Ovary (tissue), 10 donors: ENCODE measurements at places on chromosomes 7 and 10. TPM values are rescaled to one million over a fixed set of nuclear protein-coding genes. Genes with fewer than 3 reads are reported as not detected.

Gene IL2RA
- not detected for total RNA-seq

- H3K27me3 ChIP-seq: no peaks in the 10 kb centered on the region
- H3K36me3 ChIP-seq: no peaks in the 10 kb centered on the region
- H3K4me3 ChIP-seq: no peak overlapping the region
- DNase-seq: no peak
- H3K4me1 ChIP-seq: no peaks in the 10 kb centered on the region
Observed at GRCh38 chr7:30683816-30684215, 1.6 kb upstream of the CRHR2 start.

GRCh38 chr7:32871624-32872371 is 19.8 kb downstream of the KBTBD2 start:
- peaks cover 3% of the 10 kb centered on the region for H3K4me1 ChIP-seq
- no peak overlapping the region for H3K4me3 ChIP-seq
- no peak overlapping the region for H3K27ac ChIP-seq
- H3K27me3 ChIP-seq: no peaks in the 10 kb centered on the region

DNA sequence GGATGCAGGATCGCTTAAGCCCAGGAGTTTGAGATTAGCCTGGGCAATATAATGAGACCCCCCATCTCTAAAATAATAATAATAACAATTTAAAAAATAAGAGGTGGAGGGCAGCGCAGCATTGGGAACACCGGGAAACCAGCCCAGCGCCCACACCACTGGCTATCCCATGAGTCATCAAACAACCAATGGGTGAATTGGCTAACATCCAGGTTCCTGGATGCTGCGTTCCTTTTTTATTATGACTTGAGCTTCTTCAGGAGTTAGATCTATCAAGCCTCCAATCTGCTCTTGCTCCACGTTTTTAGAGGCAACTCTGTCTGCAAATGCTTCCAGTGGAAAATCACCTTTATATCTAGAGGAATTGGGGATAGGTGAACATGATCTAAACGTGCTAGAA is 10.0 kb upstream of the LRRC4 start:
- no peaks in the 10 kb centered on the region for H3K4me1 ChIP-seq
- no peak overlapping the region for H3K27ac ChIP-seq
- H3K36me3 ChIP-seq: no peaks in the 10 kb centered on the region
- no peaks in the 10 kb centered on the region for H3K27me3 ChIP-seq
- H3K4me3 ChIP-seq: no peak overlapping the region
- no peak for DNase-seq

DNA sequence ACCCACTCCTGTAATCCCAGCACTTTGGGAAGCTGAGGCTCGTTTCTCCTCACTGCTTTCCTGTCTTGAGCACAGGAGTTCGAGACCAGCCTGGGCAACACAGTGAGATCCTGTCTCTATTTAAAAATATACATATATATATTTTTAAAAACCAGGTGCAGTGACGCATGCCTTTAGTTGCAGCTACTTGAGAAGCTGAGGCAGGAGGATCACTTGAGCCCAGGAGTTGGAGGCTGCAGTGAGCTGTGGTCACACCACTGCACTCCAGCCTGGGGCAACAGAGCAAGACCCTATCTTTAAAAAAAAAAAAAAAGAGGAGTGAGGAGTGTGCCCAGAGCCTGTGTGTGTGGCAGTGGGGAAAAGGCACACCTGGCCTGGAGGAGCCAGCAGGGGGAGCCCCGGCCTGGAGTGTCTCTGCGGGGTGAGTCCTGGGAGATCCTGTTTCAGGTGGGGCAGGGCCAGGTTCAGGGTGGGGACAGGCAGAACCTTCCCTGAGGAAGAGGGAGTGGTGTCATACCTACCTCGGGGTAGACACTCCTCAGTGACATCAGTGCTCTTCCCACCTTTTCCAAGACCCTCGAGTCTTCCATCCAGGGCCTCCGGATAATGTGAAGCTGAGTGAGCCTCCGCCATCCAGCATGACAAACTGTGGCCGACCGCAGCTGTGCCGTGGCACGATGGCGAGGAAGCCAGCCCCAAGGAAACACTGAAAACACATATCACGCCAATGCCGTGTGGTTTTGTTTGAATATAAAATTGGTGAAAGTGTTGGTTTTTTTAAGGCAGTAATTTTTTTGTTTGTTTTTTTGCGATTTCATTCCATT is 9.0 kb upstream of the ARPC1B start:
- H3K36me3 ChIP-seq: no peaks in the 10 kb centered on the region
- H3K27me3 ChIP-seq: no peaks in the 10 kb centered on the region
- H3K27ac ChIP-seq: no peak overlapping the region
- no peak for DNase-seq

DNA sequence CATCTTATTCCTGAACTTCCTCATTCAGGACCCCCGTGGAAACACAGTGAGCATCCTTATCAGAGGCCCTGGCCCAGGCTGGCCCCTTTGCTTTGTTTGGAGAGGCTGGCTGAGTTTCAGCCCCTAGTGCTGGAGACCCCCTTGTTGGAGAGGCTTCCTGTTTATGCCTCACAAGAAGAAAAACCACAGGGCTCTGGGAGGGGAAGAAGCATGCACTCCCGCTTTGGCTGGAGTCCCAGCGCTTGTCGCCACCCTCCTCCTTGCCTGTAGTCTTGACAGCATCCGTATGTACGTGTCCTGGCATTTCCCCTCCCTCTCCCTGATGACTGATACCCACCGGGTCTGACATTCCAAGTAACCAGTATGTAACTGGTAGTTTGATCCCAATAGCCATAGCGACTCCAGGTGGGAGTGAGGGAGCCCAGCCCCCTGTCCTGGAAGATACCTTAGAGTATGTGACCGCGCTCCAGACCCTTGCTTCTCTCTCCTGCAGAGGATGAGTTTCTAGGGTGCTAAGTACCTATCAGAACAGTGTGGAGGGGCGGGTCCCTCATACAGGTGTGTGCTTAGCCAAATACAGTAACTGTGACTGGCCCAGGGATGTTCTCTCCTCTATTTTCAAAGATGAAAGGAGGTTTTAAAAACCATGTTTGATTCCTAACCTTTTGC is 6.9 kb upstream of the ATP6V0E2 start:
- H3K36me3 ChIP-seq: no peaks in the 10 kb centered on the region
- H3K27me3 ChIP-seq: no peaks in the 10 kb centered on the region
- no peak for DNase-seq
- H3K4me1 ChIP-seq: no peaks in the 10 kb centered on the region
- H3K27ac ChIP-seq: no peak overlapping the region
- no peak overlapping the region for H3K4me3 ChIP-seq

Gene CRYGN
- 0.67 TPM for total RNA-seq

Gene ACHE
- total RNA-seq: 15.3 TPM

Gene UPK3BL2
- 14.8 TPM for total RNA-seq

Gene SLC16A12
- 4.7 TPM for total RNA-seq

DNA sequence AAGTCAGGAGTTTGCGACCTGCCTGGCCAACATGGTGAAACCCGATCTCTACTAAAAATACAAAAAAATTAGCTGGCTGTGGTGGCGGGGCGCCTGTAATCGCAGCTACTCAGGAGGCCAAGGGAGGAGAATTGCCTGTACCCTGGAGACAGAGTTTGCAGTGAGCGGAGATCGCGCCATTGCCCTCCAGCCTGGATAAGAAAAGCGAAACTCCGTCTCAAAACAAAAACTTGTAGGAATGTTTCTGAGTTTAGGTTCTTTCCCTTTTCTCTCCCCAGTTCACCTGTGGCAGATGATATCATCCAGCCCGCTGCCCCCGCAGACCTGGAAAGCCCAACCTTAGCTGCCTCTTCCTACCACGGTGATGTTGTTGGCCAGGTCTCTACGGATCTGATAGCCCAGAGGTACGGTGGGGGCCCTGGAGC is 138.8 kb upstream of the BTBD16 start:
- DNase-seq: no peak
- no peaks in the 10 kb centered on the region for H3K36me3 ChIP-seq
- no peaks in the 10 kb centered on the region for H3K4me1 ChIP-seq
- H3K4me3 ChIP-seq: no peak overlapping the region
- no peaks in the 10 kb centered on the region for H3K27me3 ChIP-seq

DNA sequence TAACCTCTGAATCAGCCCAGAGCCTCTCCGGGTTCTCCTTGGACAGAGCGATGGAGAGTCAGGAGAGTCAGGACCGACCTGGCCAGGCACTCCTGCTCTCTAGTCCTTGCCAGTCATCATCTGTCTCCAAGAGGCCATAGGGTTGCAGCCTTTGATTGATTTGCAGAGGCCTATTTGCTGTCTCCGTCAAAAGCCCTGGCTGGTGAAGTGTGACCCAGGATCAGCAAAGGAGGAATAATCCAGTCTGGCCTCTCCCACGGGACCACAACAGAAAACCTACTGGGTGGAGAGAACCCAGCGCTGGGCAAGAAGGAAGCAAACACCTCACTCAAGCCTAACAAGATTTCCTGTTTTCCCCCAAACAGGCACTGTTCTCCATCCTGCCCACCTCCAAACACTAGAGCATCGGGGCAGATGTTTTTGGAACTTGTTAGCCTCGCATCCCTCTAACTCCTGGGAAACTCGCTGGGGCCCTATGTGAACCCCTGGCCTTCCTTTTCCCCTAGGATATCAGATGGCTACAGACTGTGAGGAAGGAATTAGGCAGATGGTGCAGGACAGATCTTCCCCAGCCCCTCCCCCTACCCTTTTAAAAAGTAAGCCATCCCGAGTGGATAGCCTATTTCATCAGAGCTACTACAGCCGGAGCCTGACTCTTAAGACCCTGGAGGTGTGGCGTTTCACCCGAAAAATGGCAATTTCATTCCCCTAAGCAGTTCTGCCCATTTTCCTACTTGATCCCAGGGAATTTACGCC is 54.3 kb downstream of the PODXL start:
- no peaks in the 10 kb centered on the region for H3K27me3 ChIP-seq
- H3K4me3 ChIP-seq: no peak overlapping the region
- peak overlapping the region; percentile 33 for H3K27ac ChIP-seq
- no peaks in the 10 kb centered on the region for H3K36me3 ChIP-seq

Gene EBF3
- total RNA-seq: 0.25 TPM

DNA sequence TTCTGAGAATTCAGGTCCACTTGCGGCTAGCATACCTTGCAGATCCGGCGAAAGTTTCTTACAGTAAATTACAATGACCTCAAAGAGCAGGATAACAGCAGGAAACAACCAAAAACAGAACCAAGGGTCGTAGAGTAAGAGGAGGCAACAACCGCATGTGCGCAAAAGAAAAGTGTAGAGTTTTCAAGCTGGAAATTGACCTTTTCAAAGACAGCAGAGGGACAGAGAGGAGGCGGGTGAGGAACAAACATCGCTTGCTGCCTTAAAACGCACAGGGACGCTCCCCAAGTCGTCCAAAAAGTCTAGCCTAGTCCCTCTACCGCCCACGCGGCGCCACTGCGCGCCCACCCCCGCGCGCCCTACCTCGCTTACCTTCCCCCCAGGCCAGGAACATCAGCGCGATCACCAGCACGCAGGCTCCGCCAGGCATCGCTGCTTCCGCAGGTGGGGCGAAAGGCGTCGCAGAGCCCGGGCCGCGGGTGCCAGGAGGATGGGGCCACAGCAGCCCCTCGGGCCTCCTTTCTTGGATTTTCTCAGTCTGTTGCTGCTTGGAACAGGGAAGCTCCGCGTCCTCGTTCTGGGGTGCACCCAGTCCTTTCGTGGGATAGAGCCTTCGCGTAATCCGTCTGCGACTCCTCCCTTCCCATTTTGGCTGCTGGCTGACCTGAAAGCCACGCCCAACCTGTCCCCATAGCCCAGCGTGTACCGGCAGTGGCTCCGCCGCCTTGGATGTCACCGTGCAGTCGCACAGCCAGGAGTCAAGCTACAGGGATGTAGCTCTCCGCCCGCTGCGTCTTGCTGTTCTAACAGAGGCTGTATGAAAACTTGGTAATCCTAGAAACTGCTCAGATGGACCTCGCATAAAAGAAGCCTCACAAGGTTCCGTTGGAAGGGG is at the start of gene VWDE:
TSS of gene VWDE (minus strand) at position 579 of the 895 bp plus-strand sequence. CDS start at position 430, 149 bp downstream.
- H3K36me3 ChIP-seq: no peaks in the 10 kb centered on the region
- peaks cover 2% of the 10 kb centered on the region for H3K4me1 ChIP-seq

DNA sequence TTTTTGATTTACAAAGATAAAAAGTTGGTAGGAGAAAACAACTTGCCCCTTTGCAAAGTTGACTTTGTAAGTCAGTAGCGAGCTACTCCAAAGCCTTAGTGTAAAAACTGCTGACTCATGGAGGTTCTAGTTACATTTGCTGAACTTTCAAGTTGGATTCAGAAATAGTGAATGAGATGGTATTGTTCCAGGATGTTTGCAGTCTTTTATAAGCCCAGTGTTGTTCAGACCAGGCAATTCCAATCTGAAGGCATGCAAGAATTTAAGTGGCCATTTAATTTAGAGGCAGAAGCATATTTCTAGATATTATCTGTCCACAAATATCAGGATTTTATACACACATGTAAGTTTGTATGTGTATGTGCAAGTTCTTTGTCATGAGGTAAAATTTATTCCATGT is 21.6 kb downstream of the TES start:
- no peak overlapping the region for H3K27ac ChIP-seq
- peaks cover 7% of the 10 kb centered on the region for H3K4me1 ChIP-seq
- H3K4me3 ChIP-seq: no peak overlapping the region
- H3K36me3 ChIP-seq: no peaks in the 10 kb centered on the region
- no peak for DNase-seq

DNA sequence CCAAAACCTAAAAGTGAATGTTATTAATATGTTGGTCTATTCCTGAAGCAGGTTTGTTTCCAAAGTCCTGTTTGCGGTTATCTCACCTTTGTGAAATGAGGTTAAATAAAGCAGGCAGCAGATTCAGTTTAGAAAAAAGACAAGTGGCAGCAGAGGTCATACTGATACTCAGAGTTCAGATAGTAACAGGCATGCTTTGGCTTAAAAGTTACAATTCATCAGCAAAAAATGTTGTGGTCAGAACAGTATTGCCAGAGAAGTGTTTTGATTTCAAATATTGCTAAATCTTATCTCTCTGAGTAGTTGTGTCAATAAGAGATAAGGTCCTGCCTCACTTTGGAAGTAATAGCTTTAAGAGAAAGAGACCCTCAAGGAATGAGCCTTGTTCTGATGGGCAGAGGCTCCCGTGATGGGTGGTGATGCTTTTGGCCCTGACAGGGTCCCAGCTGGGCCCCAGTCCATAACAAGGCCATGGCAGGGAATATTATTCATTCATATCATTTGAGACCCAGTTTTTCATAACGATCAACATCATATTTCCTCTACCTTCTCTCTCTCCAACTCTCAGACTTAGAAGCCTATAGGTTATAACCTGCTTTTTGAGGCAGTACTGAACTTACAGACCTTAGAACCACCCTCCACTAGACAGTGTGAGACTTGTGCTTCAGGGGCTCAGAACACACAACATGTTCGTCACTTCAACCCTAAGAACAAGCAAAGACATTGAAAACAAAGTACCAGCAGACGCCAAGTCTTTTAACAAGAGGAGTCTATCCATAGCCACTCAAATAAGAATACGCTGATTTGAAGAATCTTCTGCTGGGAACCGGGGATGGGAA is 58.5 kb upstream of the AHR start:
- H3K4me3 ChIP-seq: no peak overlapping the region
- no peaks in the 10 kb centered on the region for H3K36me3 ChIP-seq
- no peak for DNase-seq
- H3K4me1 ChIP-seq: peaks cover 2% of the 10 kb centered on the region

DNA sequence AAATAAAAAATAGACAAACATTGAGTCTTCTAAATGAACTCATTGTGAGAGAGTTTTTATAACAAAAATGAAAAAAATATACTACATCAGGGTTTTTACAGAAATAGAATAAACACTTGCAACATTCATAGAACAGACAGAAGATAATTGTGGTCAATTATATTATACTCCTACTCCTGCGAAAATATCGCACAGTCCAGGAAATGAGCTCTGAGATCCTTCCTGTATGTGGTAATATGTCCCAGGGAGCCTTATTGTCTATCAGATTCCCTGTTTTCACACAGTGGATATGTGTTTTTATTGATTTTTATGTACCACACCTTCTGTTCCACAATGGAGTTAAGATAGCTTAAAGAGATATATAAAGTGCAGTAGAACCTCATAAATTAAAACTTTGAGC is 27.5 kb upstream of the RELN start:
- H3K36me3 ChIP-seq: no peaks in the 10 kb centered on the region
- H3K4me1 ChIP-seq: no peaks in the 10 kb centered on the region
- no peak overlapping the region for H3K27ac ChIP-seq
- no peaks in the 10 kb centered on the region for H3K27me3 ChIP-seq

Gene PTPN20
- 8.7 TPM for total RNA-seq
